ENCODE measurements at places on chromosomes 11 and 22.

DNA sequence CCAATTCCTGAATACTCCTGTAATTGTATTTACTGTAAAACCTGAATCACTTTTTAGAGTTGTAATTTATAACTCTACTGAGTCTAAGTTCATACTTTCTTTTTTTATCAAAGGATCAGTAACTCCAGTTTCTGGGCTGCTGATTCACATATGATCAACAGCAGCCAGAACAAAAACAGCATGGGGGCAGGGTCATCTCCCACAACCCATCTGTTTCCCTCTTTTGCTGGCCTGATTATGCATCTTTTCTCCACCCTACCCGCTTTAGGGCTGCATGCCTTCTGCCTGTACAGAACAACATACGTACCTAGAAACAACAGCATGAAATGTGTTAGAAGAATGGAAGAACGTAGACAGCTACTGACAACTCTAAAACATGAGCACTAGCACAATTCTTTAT, 76.0 kb downstream of the MRTFA start:
- no peak for DNase-seq

DNA sequence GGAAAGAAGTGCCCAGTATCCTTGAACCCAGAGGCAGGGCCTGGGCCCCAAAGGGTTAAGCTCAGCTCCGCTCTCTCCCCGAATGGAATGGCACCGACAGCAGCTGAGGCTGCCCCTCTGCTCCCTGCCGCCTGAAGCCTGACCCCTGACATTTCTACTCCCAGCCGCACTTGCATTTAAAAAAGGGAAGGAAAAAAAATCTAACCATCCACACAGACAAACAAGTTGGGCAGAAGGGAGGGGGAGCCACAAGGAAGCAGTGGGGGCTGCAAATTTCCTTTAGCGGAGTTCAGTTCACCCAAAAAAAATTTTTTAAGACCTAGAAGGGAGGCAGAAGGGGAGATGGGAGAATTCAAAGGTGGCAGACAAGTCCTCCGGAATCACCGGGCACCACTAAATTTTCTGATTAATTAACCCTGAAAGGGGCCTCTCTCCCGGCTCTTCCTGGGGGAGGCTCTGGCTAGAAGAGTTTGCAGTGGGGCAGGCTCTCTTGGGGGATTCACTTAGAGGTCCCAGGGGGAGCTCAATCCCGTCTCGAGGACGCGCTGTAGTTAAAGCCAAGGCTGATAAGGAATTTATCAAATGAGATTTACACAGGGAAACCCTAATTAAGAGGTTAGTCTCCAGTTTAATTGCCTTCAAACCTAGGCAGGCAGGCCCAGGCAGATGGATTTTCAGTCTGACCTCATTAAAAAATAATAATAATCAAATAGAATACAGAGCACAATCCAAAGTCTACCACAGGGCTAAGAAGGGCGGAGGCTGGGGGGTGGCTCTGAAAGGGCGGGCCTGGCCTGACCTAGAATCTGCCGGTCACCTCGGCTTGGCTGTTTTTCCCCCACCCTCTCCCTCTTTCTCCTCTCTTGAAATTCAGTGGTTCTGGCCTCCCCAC, 25.6 kb downstream of the MN1 start:
- no peak for DNase-seq

DNA sequence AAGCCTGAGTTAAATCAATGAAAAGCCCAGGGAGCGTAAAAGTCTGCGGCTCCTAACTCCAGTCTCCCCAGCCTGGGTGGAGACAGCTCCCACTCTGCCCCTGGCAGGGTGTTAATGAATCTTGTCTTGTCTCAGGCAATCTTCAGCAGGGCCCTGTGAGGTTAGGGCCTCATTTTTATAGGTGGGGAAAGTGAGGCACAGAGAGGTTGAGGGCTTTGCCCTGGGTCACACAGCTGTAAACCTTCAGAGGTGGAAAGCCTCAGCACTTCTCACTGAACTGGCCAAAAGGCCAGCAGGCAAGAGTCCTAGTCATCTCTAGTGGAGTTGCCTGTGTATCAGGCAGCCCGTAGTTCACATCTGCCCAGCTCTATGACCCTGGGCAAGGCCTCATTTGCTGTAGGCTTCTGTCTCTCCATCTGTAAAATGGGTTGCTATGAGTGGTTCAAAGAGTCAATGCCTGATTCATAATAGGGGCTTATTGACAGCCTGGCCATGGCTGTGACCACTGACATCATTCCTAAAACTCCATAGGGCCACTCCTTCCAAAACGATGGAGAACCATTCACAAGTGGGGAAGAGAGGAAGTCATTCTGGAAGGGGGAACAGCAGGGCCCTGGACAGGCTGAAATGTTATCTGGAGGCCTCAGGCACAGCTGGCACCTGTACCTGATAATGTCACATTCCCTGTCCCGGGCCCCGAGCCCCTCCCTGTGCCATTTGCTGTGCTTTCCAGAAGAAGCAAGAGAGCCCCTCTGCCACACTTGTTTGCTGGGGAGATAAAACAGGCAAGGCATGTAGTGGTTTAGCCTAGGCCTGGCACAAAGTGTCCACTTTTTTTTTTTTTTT, 6.0 kb downstream of the CBX7 start:
- no peak for DNase-seq

- no peak for DNase-seq
Observed at GRCh38 chr11:129322941-129323340, 52.7 kb upstream of the BARX2 start.

DNA sequence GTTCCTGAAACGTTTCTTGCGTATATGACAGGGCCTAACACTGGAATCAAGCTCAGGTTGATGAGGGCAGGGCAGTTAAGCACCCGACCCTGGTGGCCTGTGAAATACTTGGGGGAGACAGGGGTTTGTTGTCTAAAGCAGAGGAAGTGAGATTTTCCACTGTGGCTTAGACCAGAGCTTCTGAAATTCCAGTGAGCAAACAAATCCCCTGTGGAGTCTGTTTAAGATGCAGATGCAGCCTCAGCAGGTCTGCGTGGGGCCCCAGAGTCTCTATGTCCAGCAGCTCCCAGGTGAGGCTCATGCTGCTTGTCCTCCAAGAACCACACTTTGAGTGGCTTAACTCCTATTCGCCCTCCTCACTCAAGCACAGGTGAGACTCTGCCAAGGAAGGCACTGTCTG, 39.1 kb upstream of the PRAME start:
- no peak for DNase-seq

- no peak for DNase-seq
Observed at GRCh38 chr11:114774599-114775361, 96.5 kb downstream of the NXPE2 start.

- DNase-seq = no peak
Observed at GRCh38 chr11:44983786-44984185, 33.1 kb upstream of the TP53I11 start.

DNA sequence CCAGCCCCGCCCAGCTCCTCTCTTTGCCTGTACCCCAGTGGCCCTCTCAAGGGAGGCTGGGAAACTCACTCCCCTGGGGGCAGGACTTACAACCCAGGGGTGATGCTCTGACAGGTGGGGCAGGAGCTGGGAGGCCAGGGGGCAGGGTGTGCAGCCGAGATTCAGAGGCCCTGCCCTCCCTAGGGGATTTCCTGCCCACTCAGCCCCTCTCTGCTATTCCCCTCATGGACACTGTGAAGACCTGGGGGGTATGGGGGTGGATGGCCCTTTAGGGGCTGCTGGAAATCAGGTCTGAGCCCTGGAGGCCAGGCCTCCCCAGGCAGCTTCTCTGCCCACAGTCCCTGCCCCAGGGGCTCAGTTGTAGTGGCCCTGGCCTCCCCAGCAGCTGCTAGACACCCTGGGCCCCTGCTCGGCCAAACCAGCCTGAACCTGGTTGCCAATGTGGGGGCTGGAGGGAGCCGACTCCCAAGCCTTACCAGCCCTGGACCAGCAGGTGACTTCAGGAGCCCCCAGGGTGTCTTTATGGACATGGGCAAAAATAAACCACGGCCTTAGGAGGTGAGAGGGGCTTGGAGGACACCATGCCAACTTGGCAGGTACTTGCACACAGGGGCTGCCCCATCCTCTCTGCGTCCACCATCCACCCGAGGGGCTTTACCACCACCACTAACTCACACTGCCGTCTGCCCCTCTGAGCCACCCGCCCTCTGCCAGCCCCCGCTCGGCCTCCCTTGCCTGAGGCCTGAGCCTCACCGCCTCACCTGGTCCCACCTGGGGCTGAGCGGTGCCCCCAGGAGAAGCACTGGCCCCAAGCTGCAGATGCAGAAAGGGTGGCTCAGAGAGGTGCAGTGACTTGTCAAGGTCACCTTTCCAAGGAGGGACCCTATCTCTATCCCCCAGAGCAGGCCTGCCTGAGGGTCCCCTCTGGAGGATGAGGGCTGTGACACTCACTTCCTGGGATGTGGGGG, 2.8 kb upstream of the PHLDA2 start:
- DNase-seq = no peak

All from Peyer's patch (tissue), 4 donors.